A375 (cell line): ENCODE measurements at places on chromosomes 1 and 21. TPM values are rescaled to one million over a fixed set of nuclear protein-coding genes. Genes with fewer than 3 reads are reported as not detected.

The RASAL2 gene
- 25.2 and 26.2 TPM in 2 replicates for total RNA-seq

The GBP4 gene
- total RNA-seq, result not detected in 2 replicates

The IGSF9 gene
- total RNA-seq, result 0.32 and 0.49 TPM in 2 replicates

The MRPS14 gene
- total RNA-seq, result 39.0 and 42.1 TPM in 2 replicates

The LORICRIN gene
- total RNA-seq, result not detected in 2 replicates

The ZNF648 gene
- total RNA-seq, result 0.27 and 0.38 TPM in 2 replicates

The SEMA6C gene
- total RNA-seq, result 1.1 and 2.3 TPM in 2 replicates

The C1orf198 gene
- 20.0 and 25.3 TPM in 2 replicates for total RNA-seq

The CLCA1 gene
- total RNA-seq, result not detected in 2 replicates

The OR10K1 gene
- not detected in 2 replicates for total RNA-seq

The MCOLN2 gene
- total RNA-seq, result 11.4 and 14.6 TPM in 2 replicates

The STPG1 gene
- total RNA-seq, result 7.5 and 9.8 TPM in 2 replicates

The FMO3 gene
- not detected in 2 replicates for total RNA-seq

The NPHS2 gene
- total RNA-seq, result 0.19 TPM in 1 of 2 replicates, not detected in the other

The OR10Z1 gene
- total RNA-seq, result not detected in 2 replicates

The PPFIA4 gene
- total RNA-seq, result 2.3 and 3.5 TPM in 2 replicates

The KDF1 gene
- total RNA-seq, result not detected in 2 replicates

The GBP7 gene
- not detected in 2 replicates for total RNA-seq

The TMCO1 gene
- 73.7 and 99.1 TPM in 2 replicates for total RNA-seq

The RGS16 gene
- 11.6 and 16.3 TPM in 2 replicates for total RNA-seq

The DIRAS3 gene
- total RNA-seq, result 0.27 and 1.6 TPM in 2 replicates

The ADAMTSL4 gene
- 7.7 and 8.9 TPM in 2 replicates for total RNA-seq

The ATAD3A gene
- 102 and 114 TPM in 2 replicates for total RNA-seq

The DTL gene
- 60.8 and 63.2 TPM in 2 replicates for total RNA-seq

The RPE65 gene
- total RNA-seq, result not detected in 2 replicates

The ANKRD34A gene
- total RNA-seq, result 2.0 and 2.5 TPM in 2 replicates

The GJA8 gene
- not detected in 2 replicates for total RNA-seq

The GPR89A gene
- 19.1 and 20.0 TPM in 2 replicates for total RNA-seq

The CELA3B gene
- total RNA-seq, result not detected in 2 replicates

The MYCL gene
- total RNA-seq, result 1.6 and 2.5 TPM in 2 replicates

The SLAMF7 gene
- total RNA-seq, result 1.8 and 3.2 TPM in 2 replicates

The MRAP gene
- not detected in 2 replicates for total RNA-seq

The CD1B gene
- total RNA-seq, result not detected in 2 replicates

The MSH4 gene
- 0.04 and 0.08 TPM in 2 replicates for total RNA-seq

The ETNK2 gene
- total RNA-seq, result 14.2 and 16.4 TPM in 2 replicates

The MPZ gene
- 6.0 and 6.9 TPM in 2 replicates for total RNA-seq

The AMY1C gene
- total RNA-seq, result not detected in 2 replicates

The FCAMR gene
- total RNA-seq, result not detected in 2 replicates

The KCNA2 gene
- 0.03 and 0.41 TPM in 2 replicates for total RNA-seq

The PTPN22 gene
- total RNA-seq, result 1.7 and 2.0 TPM in 2 replicates

The OR2G6 gene
- total RNA-seq, result not detected in 2 replicates

The CHI3L1 gene
- not detected in 2 replicates for total RNA-seq

The SERTAD4 gene
- 36.6 and 37.4 TPM in 2 replicates for total RNA-seq

The NT5C1A gene
- total RNA-seq, result 0.34 and 1.2 TPM in 2 replicates

The LYPLAL1 gene
- 15.9 and 23.7 TPM in 2 replicates for total RNA-seq

The ARHGAP30 gene
- total RNA-seq, result 1.1 and 2.7 TPM in 2 replicates

The RAVER2 gene
- total RNA-seq, result 11.5 and 12.6 TPM in 2 replicates

The ZNF362 gene
- 7.5 and 11.8 TPM in 2 replicates for total RNA-seq

The CFHR5 gene
- total RNA-seq, result not detected in 2 replicates

The OXCT2 gene
- total RNA-seq, result 14.4 and 16.6 TPM in 2 replicates

The CYP4B1 gene
- total RNA-seq, result not detected in 2 replicates

The RHBG gene
- not detected in 2 replicates for total RNA-seq

The TSTD1 gene
- total RNA-seq, result 0.83 TPM in 1 of 2 replicates, not detected in the other

The CFH gene
- 2.4 and 2.8 TPM in 2 replicates for total RNA-seq

The KRTAP19-1 gene
- not detected in 2 replicates for total RNA-seq

The APOBEC4 gene
- not detected in 2 replicates for total RNA-seq

The RYR2 gene
- total RNA-seq, result 8.0 and 9.2 TPM in 2 replicates

The SLC22A15 gene
- total RNA-seq, result 4.6 and 4.7 TPM in 2 replicates
